NCI-H774 (cell line): ENCODE measurements at places on chromosomes 7 and 10.

GRCh38 chr10:104293011-104293410 lies 24.0 kb downstream of the GSTO2 start:
- DNase-seq = no peak

DNA sequence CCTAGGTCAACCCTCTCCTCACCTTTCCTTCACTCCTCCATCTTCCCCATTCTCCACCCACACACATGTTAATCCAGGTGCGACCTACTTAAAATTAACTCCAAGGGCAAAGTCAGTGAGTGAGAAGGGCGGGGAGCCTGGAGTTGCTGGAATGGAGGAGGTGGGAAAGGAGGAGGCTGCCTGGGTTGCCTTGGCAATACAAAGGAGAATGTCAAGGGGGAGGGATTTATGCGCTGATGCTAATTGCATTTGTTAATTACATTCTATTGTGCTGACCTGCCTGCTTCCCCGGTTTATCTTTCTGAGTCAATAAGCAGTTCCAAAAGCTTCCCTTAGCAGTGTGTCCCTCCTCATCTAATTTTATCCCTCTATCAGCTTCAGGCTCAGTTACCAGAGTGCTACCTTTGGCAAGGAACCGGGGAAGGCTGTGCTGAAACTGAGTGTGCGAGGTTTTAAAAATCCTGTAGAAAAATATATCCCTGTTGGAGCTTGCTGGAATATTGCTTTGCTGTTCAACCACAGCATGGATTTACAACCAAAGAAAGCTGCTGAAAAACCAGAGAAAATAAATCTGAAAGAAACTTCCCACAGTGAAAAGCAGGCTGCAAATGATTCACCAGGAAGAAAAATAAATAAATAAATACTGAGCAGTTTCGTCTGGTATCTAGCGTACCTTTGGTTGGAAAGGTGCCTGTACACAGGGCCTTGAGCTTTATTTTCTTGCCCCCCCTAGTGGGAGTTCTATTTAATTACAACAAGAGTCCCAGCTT lies 113.2 kb upstream of the DGKB start:
- peak; percentile 85 for DNase-seq

DNA sequence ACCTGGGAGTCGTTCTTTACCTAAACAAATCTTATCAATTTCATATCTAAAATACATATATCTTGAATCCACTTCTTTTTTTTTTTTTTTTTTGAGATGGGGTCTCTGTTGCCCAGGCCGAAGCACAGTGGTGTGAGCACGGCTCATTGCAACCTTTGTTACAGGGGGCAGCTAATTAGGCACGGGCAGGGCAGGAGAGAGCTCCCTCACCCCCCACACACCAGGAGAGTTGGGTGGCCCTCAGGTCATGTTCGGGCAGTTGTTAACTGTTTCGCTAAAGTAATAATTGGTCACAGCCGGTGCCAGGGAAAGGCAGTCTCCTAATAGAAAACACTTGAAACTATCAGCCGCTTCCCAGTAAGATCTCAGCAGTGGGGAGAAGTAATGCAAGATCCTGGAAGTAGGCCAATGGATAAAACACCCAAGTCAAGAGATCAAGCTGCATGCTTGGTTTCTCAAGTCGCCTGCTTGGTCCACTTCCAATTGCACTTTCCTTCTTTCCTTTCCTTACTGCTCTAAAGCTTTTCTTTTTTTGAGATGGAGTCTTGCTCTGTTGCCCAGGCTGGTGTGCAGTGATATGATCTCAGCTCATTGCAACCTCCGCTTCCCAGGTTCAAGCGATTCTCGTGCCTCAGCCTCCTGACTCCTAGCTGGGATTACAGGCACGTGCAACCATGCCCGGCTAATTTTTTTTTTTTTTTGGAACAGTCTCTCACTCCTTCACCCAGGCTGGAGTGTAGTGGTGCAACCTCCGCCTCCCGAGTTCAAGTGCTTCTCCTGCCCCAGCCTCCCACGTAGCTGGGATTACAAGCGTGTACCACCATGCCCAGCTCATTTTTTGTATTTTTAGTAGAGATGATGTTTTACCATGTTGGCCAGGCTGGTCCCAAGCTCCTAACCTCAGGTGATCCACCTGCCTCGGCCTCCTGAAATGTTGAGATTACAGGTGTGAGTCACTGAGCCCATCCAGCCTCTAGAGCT lies 21.3 kb upstream of the EFCAB10 start:
- DNase-seq = no peak

- DNase-seq = peak; percentile 31
Measured at GRCh38 chr7:6306471-6306870, 34.0 kb upstream of the CYTH3 start.

GRCh38 chr7:131655447-131655846 lies 99.0 kb upstream of the PODXL start:
- DNase-seq = no peak

DNA sequence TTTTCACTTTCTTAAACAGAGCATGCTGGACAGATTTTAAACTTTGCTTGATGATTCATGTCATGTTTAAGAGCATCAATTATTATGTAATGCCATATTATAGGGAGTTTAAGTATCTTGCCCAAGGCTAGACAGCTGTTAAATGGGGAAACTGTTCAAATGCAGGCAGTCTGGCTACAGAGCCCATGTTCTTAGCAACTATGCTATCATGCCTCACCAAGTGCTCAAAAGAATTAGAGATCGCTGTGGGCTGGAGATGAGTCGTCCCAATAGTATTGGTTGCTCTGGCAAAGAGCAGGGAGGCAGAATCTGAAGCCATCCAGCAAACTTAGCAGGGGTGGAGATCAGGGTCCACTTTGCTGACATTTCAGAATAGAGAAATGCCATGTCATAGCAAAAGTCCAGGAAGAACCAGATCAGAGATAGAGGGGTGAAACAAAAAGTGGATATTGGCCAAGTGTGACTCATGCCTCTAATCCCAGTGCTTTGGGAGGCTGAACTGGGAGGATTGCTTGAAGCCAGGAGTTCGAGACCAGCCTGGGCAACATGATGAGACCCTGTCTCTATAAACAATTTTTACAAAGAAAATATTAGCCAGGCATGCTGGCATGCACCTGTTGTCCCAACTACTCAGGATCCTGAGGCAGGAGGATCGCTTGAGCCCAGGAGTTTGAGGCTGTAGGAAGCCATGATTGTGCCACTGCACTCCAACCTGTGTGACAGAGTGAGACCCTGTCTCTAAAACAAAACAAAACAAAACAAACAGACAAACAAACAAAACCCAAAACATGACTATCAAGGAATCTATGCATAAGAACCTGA lies 57.8 kb downstream of the BAMBI start:
- DNase-seq = no peak

- no peak for DNase-seq
Measured at GRCh38 chr7:157505646-157506045, 168.8 kb downstream of the DNAJB6 start.

DNA sequence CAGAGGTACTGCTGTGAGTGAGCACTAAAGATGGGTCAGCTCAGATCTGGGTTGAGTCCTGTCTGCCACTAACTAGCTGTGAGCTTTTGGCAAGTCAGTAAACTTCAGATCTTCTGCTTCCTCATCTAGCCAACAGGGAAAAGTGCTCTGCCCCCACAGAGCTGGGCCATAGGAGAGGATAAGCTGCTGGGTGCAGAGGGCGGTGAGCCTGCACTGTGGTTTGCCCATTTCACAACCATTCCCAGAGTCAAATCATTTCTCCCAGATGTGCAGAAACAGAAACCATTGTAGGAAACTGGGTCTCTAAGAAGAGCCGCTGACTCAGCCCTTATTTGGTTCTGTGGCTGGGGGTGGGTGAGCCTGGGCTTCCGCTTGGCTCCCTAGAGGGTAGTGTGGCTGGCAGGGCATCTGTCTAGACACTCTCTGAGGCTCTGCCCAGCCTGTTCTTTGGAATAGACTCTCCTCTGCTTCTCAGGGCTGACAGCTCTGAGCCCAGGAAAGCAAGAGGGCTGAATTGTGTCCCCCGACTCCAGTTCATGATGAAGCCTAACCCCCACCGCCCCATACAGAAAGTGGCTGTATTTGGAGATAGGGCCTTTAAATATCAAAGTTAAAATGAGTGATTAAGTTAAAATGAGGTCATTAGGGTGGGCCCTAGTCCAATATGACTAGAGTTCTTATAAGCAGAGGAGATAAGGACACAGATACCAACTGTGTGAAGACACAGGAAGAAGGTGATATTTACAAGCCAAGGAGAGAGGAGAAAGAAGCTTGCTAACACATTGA lies 29.5 kb upstream of the ARHGAP22 start:
- no peak for DNase-seq

DNA sequence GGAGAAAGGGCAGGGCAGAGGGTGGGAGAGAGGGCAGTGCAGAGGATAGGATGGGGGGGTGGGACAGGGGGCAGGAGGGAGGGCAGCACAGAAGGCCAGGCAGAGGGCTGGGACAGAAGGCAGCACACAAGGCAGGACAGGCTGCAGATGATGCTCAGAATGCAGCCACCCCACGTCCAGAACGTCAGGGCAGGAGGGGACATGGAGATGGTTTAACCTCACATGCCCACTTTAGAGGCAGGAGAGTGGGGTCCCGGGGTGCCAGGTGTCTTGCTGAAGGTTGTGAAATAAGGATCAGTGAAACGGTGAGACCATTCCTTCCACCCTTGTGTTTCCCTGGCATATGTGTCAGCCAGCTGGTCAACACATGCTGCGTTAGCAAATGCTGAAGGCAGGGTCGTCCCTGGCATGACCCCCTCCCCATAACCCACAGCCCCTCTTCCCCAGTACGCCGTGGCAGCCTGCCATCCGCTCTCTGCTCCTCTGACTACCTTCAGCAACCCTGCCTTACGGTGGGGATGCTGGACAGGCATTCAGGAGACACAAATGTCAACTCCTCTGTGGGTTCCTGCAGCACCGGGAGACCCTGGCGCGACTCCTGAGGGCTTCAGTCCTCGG lies 592.1 kb downstream of the DNAJB6 start:
- no peak for DNase-seq

- no peak for DNase-seq
Measured at GRCh38 chr7:129282865-129283264, 58.0 kb downstream of the AHCYL2 start.

DNA sequence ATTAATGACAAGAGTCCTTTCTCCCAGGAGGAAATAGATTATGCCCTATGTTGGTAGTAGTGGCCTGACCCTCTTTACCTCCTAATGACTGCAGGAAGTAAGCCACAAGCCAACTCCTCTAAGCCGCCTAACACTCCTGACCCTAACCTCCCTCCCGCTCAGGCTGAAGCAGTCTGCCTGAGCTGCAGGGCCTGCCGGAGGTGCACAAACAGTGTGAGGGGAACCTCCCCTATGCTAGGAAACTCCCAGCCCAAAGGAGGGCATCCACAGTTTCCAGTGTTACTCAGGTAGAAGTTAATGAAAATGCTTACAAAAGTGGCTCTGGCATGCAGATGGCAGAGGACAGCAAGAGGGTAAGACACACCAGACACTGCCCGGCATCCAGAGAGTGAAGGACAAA lies 294.4 kb upstream of the GALNT17 start:
- no peak for DNase-seq

DNA sequence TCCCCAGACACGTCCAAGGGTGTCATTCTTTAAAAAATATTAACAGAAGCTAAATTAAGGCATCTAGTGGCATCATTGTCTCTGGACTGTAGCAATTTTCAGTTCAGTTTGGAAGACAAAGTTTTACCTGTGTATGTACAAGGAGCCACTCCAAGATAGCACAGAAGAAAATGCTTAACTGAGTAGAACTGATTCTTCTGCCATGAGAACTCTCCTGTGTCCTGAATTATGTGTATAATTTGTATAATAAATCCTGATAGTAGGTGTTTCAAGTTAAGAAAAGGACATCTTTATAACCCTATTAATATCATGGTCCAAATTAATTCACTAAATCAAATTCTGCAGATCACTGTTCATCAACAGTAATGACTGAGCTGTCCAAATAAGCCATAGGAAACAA lies 1104.0 kb downstream of the XPNPEP1 start:
- no peak for DNase-seq

DNA sequence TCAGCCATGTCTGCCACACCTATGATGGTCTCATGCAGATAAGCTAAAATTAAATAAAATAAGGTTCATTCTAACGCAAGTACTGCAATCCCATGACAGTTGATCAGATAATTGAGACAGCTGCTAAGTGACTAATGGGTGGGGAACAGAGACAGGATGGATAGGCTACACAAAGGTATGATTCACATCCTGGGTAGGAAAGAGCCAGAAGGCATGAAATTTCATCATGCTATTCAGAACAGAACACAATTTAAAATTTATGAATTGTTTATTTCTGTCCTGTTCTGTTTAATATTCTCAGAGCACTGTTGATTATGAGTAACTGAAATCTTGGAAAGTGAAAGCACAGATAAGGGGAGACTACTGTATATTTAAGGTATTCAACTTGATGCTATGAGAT lies 381.8 kb upstream of the SORCS1 start:
- DNase-seq = no peak

GRCh38 chr7:116810267-116811116 lies 51.9 kb upstream of the CAPZA2 start:
- DNase-seq = no peak

DNA sequence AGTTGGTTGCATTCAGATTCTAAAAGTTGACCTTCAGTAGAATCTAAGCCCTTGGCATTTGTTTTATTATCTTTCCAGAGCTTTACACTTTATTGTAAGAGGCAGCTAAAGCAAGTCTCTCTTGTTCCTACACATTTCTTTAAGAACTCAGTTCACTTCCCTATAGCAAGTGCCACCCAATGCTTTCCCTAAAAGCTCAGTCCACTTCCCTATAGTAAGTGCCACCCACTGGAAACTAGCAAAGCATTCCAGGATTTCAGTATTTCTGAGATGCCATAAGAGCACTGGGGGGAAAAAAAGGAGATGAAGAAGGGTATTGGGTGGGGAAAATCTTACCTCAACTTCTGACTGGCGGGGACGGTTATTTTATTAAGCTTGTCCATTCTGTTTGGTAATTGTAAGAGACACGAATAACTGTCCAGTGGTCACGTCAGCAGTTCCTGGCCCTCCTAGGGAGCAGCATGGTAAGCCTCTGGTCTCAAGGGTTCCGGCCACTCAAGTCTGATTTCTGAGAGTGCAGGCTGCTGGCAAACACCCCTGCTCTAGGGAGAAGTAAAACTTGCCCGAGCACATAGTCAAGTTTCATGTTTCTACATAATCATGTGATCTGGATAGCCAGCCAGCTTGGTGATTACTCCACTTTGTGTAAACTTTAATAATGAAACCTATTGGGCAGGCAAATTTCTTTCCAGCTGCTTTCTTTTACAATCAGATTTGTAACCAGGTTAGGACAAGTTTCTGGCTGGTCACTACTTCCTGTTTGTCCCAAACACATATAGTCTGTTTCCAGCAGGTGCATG lies at the start of gene BLNK:
Gene BLNK, minus strand, starts transcription at position 554 of the 800 bp plus-strand sequence. Its CDS starts 171 bp downstream, at position 383.
- DNase-seq = no peak

GRCh38 chr10:104256335-104256961 lies 1.8 kb downstream of the GSTO1 start:
- DNase-seq = no peak

GRCh38 chr7:119175911-119176627 lies 951.6 kb downstream of the ANKRD7 start:
- DNase-seq = peak; percentile 80
